ENCODE measurements at places on chromosomes 2 and 18. TPM values are rescaled to one million over a fixed set of nuclear protein-coding genes. Genes with fewer than 3 reads are reported as not detected.

DNA sequence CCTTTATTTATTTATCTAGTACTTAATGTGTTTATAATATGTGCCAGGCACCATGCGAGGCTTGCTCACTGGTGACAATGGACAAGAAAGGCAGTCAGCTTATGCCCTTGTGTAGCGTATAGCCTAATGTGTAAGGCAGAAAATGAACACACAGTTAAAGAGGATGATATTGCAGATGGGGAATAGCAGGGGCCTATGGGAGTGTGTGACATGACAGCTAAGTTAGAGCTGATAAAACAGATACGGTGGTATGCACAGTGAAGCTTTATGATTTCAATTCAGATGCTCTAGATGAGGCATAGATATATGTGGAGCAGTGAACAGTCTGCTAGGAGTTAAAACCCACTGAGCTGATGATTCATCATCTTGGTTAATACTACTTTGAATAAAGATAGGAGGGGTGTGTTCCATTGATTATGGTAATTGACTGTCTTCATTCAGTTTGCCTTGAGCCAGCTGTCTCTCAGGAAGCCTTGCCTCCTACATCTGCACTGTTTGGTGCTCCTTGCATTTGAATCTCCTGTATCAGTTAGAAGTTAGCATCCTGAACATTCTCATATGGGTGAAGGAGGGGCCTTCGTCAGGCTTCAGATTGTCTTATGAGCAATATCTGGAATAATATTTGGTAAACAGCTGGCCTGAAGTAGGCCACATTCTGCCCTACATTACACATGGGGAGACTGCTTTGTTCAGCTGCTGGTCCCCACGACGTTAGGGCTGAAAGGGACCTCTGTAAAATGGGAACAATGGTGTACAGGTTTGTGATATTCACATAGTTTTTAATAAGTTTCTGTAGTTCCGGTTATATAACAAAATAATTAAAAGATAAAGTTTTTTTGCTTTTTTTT is 13.2 kb downstream of the MAP4K4 start:
- H3K27me3 ChIP-seq: no peaks in the 10 kb centered on the region
- peaks cover 34% of the 10 kb centered on the region for H3K4me1 ChIP-seq
- no peaks in the 10 kb centered on the region for H3K36me3 ChIP-seq
- no peak for DNase-seq

DNA sequence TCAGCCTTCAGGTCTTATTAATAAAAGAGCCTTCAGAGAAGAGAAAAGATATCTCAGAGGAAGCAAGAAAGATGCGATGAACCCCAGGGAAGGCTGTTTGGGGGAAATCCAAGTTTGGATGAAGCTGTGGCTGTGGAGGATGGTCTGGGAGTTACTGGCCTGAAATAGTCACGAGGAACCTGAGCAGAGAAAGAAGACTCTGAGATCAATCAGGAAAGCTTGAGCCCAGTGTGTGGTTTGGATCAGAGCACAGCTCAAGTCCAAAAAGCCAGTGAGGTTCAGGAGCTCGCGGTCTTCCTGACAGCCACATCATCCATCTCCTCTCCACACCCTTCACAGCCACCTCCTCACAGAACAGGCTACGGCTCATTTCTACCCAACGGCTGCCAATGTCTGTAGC is 87.4 kb upstream of the SERPINE2 start:
- DNase-seq: no peak
- H3K27ac ChIP-seq: no peak overlapping the region
- no peaks in the 10 kb centered on the region for H3K4me1 ChIP-seq
- H3K4me3 ChIP-seq: no peak overlapping the region
- no peaks in the 10 kb centered on the region for H3K36me3 ChIP-seq

DNA sequence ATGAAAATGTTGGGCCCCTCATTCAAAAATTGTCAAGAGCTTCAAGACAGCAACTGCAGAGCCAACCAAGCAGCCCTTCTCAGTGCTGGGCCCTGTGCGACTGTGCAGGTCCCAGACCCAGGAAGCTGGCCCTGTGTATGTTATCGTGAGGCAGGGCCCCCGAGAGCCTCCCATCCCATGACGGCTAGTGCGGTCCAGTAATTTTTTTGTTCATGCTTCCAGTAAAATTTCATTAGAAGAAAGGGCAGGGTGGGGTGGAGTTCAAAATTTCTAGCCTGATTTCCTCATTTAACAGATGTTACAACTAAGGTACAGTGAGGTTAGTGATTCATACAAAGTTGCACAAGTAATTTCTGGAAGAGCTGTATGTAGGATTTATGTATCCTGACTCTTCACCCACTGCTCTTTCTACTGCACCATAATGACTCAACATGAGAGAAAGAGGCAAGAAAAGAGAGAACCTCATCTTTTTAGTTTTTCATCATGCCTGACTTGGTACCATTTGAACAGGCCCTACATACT is 105.5 kb downstream of the ZEB2 start:
- H3K4me3 ChIP-seq: peak overlapping the region; percentile 62
- H3K27me3 ChIP-seq: no peaks in the 10 kb centered on the region
- H3K36me3 ChIP-seq: peaks cover 38% of the 10 kb centered on the region
- no peak for DNase-seq

- H3K27ac ChIP-seq: no peak overlapping the region
- H3K4me3 ChIP-seq: no peak overlapping the region
- DNase-seq: no peak
- H3K27me3 ChIP-seq: peaks cover 4% of the 10 kb centered on the region
- H3K36me3 ChIP-seq: no peaks in the 10 kb centered on the region
- peaks cover 4% of the 10 kb centered on the region for H3K4me1 ChIP-seq
Measured at GRCh38 chr18:25187521-25188192, 164.3 kb downstream of the ZNF521 start.

DNA sequence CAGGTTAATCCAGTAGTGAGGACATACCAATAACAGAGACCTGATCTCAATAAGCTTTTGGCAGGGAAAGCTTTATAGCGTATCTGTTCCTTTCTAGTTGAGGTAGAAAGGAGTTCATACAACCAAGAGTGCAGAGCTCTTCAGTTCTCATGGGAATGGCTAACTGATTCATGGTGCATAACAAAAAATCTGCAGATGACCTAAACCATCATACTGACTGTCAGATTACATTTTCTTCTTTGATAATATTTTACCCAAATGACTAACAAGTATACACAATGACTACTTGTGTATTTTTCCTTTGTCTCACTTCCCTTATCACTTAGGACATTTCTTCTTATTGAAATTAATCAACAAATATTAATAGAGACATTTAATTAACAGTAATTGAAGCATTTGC is 140.0 kb upstream of the SERTAD2 start:
- H3K36me3 ChIP-seq: no peaks in the 10 kb centered on the region
- H3K27me3 ChIP-seq: no peaks in the 10 kb centered on the region
- no peak overlapping the region for H3K4me3 ChIP-seq
- no peak for DNase-seq

DNA sequence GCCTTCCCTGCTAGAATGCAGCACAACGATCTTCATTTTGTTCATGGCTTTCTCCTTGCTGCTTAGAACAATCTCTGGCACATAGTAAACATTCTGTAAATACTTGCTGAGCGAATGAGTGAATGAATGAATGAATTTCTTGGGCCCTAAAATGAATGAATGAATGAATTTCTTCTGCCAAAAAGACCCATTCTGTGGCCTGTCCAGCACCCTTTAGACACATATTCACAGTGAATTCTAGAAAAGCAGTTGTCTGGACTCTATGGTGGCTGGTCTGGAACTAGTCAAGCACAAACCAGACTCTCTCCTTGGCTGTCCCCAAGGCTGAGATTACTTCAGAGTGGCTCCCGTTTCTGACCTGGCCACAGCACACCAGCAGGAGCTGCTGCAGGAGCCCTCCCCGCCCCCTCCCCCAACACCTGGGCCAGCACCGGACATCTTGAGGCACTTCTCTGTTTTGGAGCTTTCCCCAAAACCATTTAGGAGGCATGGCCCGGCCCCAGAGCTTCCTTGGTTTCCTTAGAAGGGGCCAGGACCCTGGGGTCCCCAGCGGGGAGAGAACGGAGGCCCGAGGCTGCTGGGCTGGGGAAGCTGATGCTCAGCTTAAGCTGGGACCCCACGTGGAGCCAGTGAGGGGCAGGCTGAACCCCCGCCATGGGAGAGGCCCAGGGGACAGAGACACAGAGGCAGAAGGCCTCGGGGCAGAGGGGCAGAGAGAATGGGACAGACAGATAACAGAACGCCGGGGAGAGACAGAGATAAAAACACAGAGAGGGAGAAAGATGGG is 159.0 kb downstream of the ZFP36L2 start:
- H3K27ac ChIP-seq: no peak overlapping the region
- H3K4me3 ChIP-seq: no peak overlapping the region
- no peaks in the 10 kb centered on the region for H3K27me3 ChIP-seq
- no peaks in the 10 kb centered on the region for H3K36me3 ChIP-seq
- H3K4me1 ChIP-seq: no peaks in the 10 kb centered on the region

TPO gene
- not detected for total RNA-seq

SP5 gene
- total RNA-seq: not detected

CRYGD gene
- total RNA-seq: not detected

DNA sequence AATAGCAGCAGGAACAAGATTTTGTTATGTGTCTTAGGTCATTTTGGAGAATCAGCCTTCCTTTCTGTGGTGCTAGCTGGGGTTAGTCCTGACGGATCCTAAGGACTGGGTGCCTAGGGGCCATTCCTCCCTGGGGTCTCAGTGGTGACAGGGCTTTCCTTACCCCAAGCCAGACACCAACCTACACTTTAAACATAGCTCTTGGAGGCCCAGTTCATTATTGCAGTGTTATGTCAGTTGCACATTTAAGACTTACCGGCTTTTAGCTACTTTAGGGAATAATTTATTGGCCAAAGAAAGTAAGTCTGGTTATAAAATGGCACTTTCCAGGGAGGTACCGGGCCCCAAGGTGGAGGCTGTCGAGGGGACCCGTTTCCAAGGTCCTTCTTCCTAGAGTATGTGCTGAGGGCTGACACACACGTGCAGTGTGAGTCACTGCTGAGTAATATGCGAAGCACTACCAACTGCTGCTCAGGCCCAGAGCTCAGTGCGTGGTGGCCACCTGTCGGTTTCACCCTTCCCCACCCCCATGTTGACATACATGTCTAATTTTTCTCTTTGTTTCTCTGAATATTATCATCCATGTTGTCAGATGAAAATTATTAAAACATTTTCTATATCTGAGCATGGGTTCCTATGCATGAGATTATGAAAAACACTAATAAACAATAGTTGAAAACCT is 37.0 kb upstream of the GRHL1 start:
- H3K27me3 ChIP-seq: no peaks in the 10 kb centered on the region
- H3K4me3 ChIP-seq: no peak overlapping the region
- peaks cover 29% of the 10 kb centered on the region for H3K36me3 ChIP-seq
- H3K27ac ChIP-seq: no peak overlapping the region
- DNase-seq: no peak
- peaks cover 14% of the 10 kb centered on the region for H3K4me1 ChIP-seq

DNA sequence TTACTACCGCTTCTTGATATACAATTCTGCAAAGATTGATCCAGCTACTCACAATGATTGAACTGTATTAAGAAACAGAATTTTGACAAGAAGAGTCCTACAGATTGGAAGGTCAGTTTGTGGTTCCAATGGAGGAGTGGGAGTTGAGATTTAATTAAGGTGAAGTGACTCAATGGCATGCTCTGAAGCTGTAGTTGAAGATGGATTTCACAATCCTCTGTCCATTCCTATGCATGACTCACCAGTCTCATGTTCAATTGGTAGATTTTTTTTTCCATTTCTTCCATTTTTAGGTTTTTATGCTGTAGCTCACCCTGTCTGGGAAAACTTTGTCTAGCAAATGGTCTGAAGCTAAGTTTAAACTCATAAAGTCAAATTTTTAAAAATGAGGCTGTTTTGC is 83.3 kb downstream of the DPP4 start:
- no peak for DNase-seq
- H3K27me3 ChIP-seq: no peaks in the 10 kb centered on the region
- H3K36me3 ChIP-seq: peaks cover 29% of the 10 kb centered on the region
- peak overlapping the region; percentile 98 for H3K27ac ChIP-seq
- H3K4me1 ChIP-seq: peaks cover 49% of the 10 kb centered on the region
- H3K4me3 ChIP-seq: peak overlapping the region; percentile 45

DNA sequence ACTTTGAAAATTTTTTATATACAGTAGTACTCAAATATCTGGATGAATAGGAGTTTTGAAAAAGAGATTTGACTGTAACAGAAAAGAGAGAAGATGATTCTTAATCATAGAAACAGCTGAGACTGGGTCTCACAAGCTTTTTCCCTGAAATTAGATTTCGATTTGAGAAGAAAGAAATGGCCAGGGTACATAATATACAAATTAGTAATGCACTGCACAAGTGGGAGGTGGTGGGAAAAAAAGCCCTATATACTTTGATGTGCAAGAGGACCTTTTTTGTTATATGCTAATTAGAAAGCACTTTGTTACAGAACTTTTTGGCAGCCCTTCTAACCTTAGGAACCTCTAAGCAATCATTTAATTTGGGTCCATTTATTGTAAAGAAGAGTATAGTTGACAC is 62.9 kb downstream of the EML4 start:
- no peaks in the 10 kb centered on the region for H3K36me3 ChIP-seq
- H3K4me3 ChIP-seq: no peak overlapping the region
- H3K27me3 ChIP-seq: no peaks in the 10 kb centered on the region
- H3K27ac ChIP-seq: no peak overlapping the region
- peaks cover 30% of the 10 kb centered on the region for H3K4me1 ChIP-seq

FAM228A gene
- not detected for total RNA-seq

CD207 gene
- 1.8 TPM for total RNA-seq

GRCh38 chr2:168357797-168358472 is 98.1 kb upstream of the CERS6 start:
- H3K4me3 ChIP-seq: no peak overlapping the region
- H3K4me1 ChIP-seq: peaks cover 29% of the 10 kb centered on the region
- peaks cover 7% of the 10 kb centered on the region for H3K36me3 ChIP-seq
- peak overlapping the region; percentile 28 for H3K27ac ChIP-seq
- no peak for DNase-seq

CCBE1 gene
- total RNA-seq: not detected

TXNDC2 gene
- total RNA-seq: not detected

GRCh38 chr18:45019469-45019868 is 338.8 kb downstream of the SETBP1 start:
- no peak overlapping the region for H3K4me3 ChIP-seq
- H3K4me1 ChIP-seq: peaks cover 12% of the 10 kb centered on the region
- no peaks in the 10 kb centered on the region for H3K27me3 ChIP-seq

DNA sequence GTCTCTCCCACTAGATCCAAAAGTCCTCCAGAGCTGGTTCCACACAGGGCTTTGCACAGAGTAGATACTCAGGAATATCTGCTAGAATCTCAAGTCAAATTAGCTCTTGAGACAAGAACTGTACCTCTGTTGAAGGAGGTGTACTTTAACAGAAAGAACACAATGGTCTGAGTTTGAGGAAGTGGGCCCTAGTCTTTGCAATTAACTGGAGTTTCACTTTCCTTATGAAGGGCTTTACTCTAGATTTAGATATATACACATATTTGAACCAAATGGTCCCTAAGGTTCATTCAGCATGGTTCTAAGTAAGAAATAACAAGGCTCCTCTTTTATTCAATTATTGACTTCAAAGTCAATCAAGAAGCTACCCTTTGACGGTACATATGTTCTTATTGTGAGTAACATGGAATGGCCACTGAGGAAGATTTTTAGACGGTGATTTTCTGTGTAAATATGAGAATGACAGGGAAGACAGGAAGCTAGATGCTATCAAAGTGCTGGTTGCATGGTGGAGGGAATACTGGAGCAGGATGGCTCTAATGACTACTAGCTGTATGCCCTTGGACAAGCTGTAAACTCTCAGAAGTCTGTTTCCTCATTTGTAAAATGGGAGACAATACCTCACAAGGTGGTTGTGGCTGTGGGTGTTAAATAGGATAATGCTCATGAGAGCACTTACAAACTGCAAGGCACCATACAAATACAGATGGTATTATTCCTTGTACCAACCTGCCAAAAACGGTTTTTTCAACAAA is 73.5 kb upstream of the SERTAD2 start:
- peak overlapping the region; percentile 88 for H3K27ac ChIP-seq
- peak overlapping the region; percentile 85 for H3K4me3 ChIP-seq
- no peaks in the 10 kb centered on the region for H3K36me3 ChIP-seq
- no peak for DNase-seq
- H3K27me3 ChIP-seq: no peaks in the 10 kb centered on the region

GRCh38 chr2:213079756-213080155 is 71.7 kb downstream of the IKZF2 start:
- H3K36me3 ChIP-seq: peaks cover 16% of the 10 kb centered on the region
- peak overlapping the region; percentile 67 for H3K4me3 ChIP-seq
- peaks cover 36% of the 10 kb centered on the region for H3K4me1 ChIP-seq
